ENCODE measurements at places on chromosomes 11 and 22.

DNA sequence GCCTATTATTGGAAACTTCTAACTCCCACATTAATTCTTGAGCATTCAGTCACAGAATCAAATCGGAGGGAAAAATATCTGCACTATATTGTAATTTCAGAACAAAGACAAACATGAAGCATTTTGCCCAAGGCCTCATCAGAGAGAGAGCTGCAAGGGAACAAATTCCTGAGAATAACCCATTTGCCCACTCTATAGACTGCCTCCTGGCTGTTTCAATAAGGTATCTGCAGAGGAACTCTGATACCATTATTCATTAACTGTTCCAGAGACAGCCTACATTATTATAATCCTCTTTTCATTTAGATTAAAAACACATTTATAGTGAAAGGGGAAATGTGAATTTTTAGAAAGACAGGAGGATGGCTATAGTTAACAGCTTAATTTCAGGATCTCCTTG is 663.9 kb downstream of the DLG2 start:
- no peak for DNase-seq

DNA sequence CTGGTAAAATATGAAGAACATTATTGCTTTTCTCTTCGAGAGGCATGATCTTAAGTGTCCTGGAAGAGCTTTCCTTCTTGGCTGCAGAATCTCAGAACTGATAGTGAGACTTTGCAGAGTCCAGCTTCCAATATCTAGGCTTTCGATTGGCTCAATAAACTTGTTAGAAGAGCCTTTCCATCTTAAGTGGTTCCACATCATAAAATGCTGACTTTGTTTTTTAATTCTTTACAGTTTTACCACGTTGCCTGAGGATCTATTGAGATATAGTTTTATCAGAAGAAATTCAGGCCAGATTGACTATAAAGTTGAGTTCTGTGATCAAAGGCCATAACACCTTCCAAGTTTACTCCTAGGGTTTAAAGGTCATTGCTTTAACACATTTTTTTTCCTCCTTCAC is 15.6 kb upstream of the DNAJB7 start:
- DNase-seq: no peak

DNA sequence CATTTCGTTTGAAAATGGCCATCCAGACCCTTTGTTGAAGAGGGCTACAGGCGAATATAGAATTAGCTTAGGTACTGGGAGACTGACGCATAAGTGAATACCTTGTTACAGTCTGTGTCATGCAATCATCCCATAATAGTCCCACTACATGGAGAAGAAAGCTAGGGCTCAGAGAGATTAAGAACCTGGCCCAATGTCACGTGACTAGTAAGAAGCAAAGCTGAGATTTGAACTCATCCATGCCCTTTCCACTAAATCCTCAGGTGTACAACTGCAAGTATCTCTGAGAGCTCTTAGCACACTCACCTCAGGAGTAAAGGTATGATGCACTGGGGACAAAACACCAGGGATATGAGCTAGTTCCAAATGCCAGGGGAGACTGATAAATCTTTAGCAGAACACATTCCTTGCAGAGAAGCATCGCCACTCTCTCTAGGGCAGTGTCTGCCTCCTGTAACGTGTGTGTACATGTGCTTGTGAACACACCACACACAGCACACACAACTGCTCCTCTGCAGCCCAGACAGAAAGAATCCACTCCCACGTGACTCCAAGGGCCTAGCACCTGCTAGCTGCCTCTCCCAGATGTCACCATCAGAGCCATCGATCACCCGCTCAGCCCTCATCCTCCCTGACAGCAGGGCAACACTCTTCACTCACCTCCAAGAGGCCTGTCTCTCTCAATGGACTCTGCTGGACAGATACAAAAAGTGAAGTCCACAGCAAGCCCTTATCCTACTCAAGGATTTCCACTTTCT is 402.8 kb downstream of the NXPE2 start:
- DNase-seq: no peak

DNA sequence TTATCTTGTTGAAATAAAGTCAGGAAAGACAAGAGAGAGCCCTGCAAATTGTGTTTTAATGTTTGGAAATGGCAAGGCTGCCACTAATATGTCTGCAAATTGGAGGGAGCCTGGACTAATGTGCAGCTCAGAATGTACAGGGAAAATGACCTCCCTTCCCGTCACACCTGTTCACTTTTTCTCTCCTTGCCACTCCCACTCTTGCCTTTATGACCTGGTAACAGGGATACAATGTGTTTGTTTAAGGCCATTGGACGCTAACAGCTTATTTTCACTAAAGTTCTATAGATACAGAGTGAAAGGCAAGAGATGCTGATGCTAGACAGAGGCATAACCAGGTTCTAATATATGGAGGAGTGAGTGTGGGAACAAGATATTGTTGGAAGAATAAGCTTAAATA is 203.9 kb downstream of the RAB38 start:
- no peak for DNase-seq

- no peak for DNase-seq
Observed at GRCh38 chr11:8913961-8914660, 3.1 kb downstream of the AKIP1 start.

DNA sequence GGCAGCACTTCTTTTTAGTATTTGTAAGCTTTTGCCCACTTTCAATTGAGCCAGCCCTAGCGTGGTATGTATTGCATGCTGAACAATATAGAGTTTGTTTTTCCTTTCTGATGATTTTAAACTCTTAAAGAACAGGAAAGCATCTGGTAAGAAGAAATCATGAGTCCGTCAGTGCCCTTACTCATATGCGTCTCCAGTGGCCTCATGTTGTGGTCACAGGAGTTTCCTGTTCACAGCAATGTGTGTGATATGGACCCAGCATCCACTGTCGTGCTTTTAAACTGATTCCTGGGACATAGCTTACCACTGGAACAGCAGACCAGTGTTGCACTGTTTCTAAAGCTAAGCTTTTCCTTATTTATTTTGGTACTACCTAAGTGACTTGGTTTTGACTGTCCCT is 40.1 kb downstream of the BID start:
- no peak for DNase-seq

DNA sequence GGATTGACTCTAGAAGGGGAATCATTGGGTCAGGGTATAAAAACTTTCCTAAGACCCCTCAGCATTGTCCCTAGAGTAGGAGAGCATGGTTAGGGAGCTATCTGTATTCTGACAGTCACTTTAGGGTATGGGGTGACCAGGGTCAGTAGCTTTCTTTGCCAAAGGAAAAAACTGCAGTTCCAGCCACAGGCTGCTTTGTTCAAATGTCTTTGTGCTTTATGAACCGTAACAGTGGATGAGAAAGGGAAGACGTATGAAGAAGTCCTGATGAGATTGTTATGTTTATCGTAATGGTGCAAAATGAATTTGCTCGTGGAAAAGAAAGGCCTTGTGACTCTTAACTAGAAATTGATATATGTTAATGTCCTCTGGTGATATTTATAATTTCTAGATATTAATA is 30.0 kb downstream of the CYB5R2 start:
- no peak for DNase-seq
